PC-9 (cell line): ENCODE measurements at places on chromosomes 7 and 10. TPM values are rescaled to one million over a fixed set of nuclear protein-coding genes. Genes with fewer than 3 reads are reported as not detected.

Gene NUDCD3
- total RNA-seq, result 149 and 158 TPM in 2 replicates

Gene LFNG
- total RNA-seq, result 21.3 and 24.7 TPM in 2 replicates

Gene LIPF
- total RNA-seq, result not detected in 2 replicates

Gene BTBD16
- 0.28 and 0.37 TPM in 2 replicates for total RNA-seq

Gene HHEX
- total RNA-seq, result 5.8 and 7.8 TPM in 2 replicates

Gene ERV3-1
- 14.0 and 22.5 TPM in 2 replicates for total RNA-seq

Gene SRGN
- 57.4 and 58.9 TPM in 2 replicates for total RNA-seq

Gene ANKRD2
- 5.5 and 8.4 TPM in 2 replicates for total RNA-seq

Gene TEX47
- not detected in 2 replicates for total RNA-seq

Gene SKIDA1
- total RNA-seq, result 0.65 and 1.1 TPM in 2 replicates

Gene MOGAT3
- not detected in 2 replicates for total RNA-seq

Gene SYT15
- total RNA-seq, result 1.9 and 3.3 TPM in 2 replicates

Gene ATP6V0A4
- total RNA-seq, result 4.8 and 9.1 TPM in 2 replicates

Gene PLEKHS1
- total RNA-seq, result 2.9 and 4.9 TPM in 2 replicates

Gene HOXA2
- 6.1 and 6.5 TPM in 2 replicates for total RNA-seq

Gene FRAT1
- 2.4 and 2.7 TPM in 2 replicates for total RNA-seq

Gene NUTM2E
- total RNA-seq, result 0.70 and 0.88 TPM in 2 replicates

Gene PALD1
- 5.2 and 7.5 TPM in 2 replicates for total RNA-seq

Gene CCDC3
- total RNA-seq, result 0.13 TPM in 1 of 2 replicates, not detected in the other

Gene EPHA1
- 35.5 and 39.3 TPM in 2 replicates for total RNA-seq

Gene GCK
- total RNA-seq, result not detected in 2 replicates

Gene AUTS2
- not detected in 2 replicates for total RNA-seq

Gene FAM237B
- not detected in 2 replicates for total RNA-seq

Gene CRHR2
- not detected in 2 replicates for total RNA-seq
